ENCODE measurements at places on chromosomes 6 and 20.

DNA sequence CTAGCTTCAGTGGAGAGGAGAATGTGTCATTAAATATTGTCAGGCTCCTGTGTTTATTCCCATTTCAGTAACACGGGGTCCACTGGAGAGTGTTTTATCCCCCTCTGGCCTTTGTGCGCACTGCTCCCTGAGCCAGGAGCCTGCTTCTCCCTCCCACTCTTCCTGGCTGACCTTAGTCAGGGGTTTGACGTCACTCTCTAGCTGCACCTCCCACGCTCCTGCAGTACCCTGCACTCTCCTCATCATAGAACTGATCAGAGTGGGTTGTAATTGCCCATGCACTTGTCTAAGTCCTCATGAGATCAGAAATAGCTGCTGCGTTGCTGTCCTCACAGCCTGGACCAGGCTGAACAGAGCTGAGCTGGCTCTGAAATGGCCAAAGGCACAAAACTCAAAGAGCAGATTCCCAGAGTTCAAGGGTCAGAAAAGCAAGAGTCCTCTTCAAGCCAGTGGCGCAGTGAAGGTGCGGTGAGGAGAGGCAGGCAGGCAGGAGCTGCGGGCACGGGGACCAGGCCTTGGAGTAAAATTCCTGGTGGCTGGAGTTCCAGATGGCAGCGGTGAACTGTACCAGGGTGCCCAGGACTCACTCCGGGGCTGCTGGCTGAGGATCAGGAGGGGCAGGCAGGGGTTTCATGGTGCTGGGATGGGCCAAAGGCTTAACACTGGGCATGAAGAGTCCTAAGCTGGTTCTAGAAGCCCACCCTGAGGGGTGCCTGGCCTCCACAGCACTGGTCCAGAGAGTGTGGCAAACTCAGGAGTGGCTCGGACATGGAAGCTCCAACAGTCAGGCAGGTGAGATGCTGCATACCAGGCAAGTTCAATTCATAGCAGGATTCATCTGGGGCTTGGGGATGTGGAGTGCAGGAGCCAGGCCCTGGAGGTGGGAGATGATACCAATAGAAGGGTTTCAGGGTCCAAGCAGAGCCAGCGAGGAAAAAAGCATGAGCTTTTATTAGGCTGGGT lies 170.9 kb downstream of the SCP2D1 start:
- DNase-seq, result no peak

DNA sequence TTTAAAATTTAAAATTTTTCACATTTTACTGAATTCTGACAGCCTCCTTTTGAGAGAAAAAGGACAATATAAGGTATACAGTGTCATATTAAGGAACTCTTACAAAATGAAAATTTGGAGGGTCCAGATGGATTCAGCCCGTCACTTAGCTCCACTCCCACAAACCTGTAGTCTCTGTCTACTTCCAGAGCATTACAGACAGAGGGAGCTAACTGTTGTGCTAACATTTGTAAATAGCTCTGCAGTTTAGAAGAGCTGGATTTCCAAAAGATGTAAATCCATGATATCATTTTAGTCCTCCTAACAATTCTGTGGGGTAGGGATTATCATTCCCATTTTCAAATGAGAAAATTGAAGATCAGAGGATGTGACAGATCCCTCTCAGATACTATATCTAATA lies 16.1 kb upstream of the SERINC3 start:
- no peak for DNase-seq

- DNase-seq, result no peak
Measured at GRCh38 chr6:5517796-5518195, 256.5 kb downstream of the FARS2 start.

DNA sequence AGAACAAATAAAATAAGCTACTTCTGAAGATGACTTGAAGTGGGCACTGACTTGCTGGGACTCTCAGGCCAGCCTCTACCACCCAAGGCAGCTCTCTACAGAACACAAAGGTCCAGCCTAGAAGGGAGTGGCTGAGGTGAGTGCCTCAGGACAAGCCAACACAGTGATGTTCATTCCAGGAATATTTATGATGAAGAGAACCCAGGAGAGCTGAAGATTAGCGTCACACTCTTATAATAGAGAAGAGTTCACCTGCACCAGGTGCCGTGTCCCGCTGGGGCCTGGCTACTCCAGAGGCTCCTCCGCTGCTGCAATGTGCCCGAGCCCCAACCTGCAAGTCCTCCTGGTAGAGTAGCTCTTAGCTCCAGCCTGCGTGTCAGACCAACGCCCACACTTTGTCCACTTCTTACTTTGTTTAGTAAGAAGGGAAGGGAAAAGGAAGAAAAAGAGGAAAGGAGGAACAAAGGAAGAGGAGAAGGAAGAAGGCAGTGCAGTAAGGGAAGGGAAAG lies 182.4 kb upstream of the QKI start:
- no peak for DNase-seq

DNA sequence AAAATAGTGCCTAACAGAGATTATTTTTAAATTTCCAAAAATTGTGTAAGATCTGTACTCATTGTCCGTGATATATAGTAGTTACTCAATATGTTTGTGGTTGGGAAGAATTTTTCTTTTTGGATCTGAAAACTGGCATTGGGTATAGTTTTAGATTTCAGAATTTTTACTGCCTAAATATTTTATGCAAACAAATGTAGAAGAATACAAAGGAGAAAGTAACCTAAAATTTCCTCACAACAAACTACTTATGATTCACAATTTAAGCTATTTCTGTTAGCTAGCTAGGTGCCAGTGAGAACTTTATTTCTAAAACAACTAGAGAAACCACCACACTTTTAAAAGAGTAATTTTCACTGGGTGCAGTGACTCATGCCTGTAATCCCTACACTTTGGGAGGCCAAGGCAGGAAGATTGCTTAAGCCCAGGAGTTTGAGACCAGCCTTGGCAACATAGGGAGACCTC lies 38.8 kb downstream of the SESN1 start:
- no peak for DNase-seq

DNA sequence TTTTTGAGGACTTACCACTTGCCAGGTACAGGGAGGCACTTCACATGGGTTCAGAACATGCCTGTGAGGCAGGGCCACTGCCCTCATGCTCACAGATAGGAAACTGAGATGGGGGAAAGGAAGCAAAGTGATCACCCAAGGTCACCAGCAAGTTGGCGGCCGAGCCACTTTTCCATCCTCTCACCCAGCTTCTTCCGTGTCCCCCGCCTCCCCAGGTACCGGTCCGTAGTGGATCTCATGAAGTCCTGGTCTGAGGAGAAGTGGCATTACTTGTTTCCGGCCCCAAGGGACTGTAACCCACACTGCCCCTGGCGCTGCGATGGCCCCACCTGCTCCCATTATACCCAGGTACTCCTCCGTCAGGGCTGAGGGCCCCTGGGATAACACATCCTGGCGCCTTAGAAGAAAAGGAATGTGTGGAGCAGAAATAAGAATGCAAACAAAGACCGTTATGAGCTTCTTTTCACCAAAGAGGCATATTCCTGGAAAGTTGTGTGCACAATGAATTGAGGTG lies 6.4 kb downstream of the R3HDML start:
- DNase-seq, result no peak

DNA sequence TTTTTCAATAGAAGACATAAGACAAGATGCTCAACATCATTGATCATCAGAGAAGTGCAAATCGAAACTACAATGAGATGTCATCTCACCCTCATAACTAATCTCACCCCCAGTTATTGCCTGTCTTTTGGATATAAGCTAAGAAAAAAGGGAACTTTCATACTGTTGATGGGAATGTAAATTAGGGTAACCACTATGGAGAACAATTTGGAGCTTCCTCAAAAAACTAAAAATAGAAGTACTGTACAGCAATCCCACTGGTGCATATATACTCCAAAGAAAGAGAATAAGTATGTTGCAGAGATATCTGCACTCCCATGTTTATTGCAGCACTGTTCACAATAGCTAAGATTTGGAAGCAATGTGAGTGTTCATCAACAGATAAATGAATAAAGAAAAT lies 26.4 kb upstream of the PHF3 start:
- no peak for DNase-seq

GRCh38 chr6:167394339-167394738 lies 69.5 kb downstream of the TTLL2 start:
- DNase-seq, result no peak

GRCh38 chr20:14879020-14879697 lies 541.7 kb upstream of the FLRT3 start:
- no peak for DNase-seq

DNA sequence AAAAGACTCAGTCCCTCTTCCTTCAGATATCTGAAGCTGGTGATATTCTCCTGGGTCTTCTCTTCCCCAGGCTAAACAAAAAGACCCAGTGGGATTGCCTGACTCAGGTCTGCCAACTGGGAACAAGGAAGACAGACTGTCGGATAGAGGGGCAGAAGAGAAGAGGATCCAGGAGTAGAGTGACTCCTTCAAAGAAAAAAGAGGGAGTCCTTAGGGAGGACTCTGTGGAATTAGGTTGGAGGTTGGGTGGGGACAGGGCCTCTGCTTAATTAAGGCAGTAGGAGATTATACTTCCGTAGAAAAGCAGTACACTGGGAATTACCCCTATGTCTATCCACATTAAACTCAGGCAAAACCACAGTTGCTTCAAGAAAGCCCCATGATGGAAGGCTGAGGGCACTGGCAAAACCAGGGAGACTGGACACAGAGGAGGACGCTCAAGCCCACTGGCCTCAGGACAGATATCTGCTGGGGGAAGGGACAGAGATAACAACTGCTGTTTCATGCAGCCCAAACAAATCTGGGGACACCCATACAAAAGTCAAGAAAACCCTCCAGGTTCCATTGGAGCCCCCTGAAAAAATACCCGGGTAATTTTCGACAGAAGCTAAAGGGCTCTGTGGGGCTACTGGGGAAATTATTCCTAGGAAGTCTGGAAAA lies 5.7 kb downstream of the BCL2L1 start:
- no peak for DNase-seq

DNA sequence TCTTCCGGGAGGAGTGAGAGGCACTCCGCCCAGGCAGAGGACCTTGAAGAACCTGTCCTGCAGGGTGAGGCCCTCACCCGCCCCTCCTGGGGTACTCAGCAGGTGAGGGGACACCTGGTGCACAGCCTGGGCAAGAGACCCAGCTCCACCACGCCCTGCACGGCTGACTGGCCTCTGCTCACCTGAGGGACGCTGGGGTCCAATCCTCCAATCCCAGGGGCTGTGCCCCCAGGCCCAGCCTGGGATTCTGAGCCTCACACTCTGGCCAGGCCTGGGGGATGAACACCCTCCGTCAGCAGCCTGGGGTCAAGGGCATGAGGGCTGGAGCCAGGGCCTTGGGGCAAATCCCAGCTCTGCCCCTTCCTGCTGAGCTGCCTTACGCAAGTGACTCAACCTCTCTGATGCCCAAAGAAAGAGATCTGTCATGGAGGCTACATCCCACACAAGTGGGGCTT lies 149.9 kb upstream of the PTPN1 start:
- no peak for DNase-seq

DNA sequence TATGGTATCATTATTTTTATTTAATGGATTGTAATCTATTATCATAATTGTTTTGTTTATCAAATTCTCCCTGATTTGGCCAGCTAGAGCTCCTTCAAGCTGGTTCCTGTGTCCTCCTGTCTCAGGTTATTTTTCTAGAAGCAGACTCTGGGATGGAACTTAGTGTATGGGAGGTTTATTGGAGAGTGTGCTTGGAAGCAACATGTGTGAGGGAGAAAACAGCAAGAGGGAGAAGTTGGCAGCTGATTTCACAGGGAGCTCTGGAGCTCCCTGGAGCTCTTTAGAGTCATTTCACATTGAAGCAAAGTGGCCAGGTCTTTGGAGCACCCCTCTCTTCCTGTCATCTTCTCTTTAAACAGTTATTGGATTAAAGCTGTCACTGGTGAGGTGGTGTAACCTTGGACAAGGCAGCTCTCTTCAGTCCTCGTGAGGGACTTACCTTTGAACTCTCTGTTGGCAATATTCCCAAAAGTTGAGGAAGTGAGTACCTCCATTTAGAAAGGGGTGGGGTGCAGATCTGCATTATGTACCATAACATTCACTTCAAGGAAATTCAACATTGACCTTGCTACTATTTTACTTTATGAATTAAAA lies 103.6 kb downstream of the PHF3 start:
- DNase-seq, result no peak

DNA sequence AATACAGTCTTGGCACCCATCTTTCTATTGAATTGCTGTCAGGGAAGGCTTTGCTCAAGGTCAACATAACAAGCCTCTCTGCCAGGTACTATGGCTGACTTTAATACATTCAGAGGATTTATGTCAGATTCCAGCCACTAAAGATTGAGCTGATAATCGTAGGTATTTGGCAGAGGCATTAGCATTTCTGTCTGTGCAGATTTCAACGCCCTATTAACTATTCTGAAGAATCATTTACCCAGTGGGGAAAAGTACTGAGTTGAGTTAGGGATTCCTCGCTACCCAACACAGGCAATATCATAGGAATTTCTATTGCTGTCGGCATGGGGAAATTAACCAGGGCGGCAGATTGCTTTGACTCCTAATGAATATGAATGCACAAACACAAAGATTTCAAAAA lies 233.7 kb upstream of the SPTLC3 start:
- no peak for DNase-seq

DNA sequence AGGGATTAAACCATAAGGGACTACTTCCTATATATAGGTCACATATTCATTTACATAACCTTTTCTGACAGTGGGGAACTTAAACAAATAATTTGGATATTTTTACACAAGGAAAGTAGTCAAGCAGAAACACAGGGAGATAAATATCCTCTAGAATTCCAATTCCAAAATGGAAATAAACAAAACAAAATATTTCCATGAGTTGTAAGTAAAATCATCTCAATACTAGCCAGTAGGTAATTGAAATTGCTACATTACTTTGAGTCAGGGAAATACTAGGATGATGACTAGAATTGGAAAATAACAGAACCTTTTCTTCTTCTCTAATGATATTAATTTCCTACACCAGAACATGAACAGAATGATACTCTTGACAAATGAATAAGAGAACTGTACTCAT lies 1308.1 kb upstream of the GJE1 start:
- no peak for DNase-seq

DNA sequence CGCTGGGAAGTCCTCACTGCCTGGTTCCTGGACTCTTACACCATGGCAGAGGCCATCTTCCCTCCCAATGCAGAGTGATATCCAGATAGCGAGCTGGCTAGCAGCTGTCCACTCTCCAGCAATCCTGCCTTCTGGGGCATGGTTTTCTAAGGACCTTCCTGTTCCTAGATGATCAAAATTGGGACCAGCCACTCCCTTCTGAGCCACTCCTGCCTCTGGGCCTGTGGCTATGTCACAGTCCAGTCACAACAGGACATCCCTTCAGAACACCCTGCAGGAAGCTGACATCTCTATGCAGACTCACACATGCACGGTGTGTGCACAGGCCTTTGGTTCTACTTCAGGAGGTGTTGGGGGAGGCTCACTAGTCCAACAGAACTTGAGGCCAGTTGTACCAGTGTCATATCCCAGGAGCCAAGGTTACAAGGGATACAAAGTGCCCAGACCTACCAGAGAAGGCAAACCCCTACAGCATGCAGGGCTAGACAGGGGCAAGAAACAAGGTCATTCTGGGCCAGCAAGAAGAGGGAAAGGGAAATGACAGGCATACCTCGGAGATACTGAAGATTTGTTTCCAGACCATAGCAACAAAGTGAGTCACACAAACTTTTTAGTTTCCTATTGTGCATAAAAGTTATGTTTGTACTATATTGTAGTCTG lies 2.7 kb upstream of the MCCD1 start:
- no peak for DNase-seq

GRCh38 chr6:97629180-97629579 lies 346.2 kb upstream of the MMS22L start:
- no peak for DNase-seq

GRCh38 chr6:25178336-25179035 lies 100.7 kb upstream of the CARMIL1 start:
- DNase-seq, result no peak

All from progenitor cell of endocrine pancreas (in vitro differentiated cells).